ENCODE measurements at places on chromosomes 11 and 22. TPM values are rescaled to one million over a fixed set of nuclear protein-coding genes. Genes with fewer than 3 reads are reported as not detected.
A peak's percentile ranks its signal among the peaks of the same experiment; 100 is the strongest.

PLEKHA7 gene
- total RNA-seq: 18.4 TPM

PRRG4 gene
- 12.9 TPM for total RNA-seq

DNA sequence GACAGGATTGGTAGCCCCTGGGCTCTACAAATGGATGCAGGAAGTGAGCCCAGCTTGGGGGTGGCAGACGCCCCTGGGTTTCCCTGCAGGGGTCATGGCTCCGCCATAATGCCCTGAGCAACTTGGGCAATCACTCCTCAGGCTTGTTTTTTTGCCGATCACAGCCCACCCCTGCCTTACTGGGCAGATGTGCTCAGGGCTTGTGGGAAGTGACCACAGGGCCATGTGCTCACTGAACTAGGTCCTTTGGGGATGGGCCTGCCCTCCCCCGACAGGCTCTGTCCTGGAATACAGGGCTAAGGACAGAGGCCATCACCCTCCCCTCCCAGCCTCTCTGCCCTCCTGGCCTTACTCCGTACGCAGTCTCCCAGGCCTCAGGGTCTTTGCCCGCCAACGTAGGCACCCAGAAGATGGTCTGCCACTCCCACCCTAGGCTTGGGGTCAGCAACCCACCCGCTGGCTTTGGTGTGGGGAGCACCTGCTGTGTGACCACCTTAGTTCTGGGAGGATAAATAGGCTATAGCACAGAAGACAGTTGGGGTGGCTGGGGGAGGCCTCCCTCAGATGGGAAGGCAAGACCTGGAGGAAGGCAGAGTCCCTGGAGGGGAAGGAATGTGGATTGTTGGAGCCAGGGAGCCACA lies 3.8 kb downstream of the RPLP2 start:
- DNase-seq: no peak

DNA sequence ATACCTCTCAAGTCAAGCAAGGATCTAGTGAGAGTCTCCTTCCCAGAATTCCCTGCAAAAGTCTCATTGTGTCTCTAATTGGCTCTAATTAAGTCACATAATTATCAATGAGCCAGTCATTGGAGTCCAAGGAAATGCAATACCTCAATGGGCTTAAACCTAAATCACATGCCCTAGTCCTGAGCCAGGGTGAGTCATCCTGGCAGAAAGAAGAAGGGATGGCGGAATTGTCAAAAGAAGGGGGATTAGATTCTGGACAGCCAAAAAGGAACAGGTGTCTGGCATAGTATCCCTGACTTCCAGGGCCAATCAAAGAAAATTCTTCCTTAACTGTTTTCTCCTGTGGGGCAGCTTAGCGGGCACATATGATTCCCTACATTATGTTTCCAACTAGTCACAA lies 25.1 kb upstream of the LDLRAD3 start:
- DNase-seq: no peak

DNA sequence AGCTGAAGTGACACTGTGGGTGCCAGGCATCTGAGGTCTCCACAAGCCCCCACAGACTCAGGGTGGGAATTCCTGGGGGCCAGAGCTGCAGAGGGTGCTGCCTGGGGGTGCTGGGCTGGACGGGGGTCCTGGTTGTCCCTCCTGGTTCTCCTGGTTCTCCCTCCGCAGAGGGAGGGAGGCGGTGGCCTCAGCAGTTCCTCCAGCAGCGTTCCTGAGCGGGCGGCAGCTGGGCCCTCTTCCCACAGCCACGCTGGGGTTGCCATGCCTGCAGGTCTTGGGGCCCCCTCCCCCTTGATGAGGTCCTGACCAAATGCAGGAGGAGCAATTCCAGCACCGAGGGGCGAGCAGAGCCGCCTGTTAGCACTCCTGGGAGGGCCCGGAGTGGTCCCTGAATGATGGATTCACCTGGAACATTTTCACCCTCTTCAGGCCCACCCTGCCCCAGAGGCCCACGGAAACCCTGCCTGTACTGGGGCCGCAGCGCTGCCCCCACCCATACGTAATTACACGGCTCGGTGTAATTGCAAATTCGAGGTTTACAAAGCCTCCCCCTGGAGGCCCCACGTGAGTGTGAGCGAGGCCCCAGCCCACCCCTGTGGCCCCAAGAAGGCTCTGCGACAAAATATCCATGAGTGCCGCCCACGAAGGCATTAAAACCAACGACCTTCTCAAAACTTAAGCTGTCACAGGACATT lies 635 bp downstream of the C11orf21 start:
- DNase-seq: no peak

DNA sequence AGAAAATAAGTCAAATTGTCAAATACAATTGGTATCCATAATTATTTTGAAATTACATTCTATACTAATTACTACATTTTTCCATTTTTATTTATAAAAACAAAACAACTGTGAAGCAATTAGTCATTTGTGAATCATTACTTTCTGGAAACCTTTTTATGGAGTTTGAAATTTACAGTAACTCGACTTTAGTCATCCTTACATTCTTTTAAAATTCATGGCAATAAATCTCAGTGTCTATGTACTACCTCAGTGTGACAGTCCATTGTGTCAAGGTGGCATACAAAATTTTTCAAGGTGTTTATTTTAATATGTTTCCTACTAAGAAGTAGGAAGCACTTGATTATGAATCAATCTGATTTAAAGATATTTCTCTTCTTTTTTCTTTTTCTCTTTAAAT lies 1949.4 kb upstream of the RAG2 start:
- peak; percentile 52 for DNase-seq

GRCh38 chr11:108027057-108027456 lies 18.4 kb downstream of the CUL5 start:
- DNase-seq: no peak

GRCh38 chr11:79026803-79027445 lies 413.9 kb downstream of the TENM4 start:
- DNase-seq: no peak

Measured in PC-3 (cell line).